ENCODE measurements at places on chromosomes 5 and 9.

DNA sequence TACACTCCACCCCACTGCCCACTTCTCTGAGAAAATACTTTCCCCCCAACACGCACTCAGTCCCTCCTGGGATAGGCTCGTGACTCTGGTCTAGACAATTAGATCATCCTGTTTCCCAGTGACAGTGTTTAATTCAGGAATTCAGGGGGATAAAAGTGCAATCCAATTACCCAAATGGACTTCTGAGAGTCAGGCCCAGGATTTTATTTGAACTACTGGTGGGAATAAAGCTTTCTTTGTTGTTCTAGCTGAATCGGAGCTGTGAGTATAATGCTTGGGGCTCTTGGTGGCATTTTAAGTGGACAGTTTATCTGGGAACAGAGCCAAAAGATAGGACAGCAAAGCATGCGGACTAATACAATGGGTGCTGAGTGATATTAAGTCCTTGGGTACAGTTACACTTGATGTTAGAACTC lies 683.3 kb downstream of the MAT2B start:
- DNase-seq = no peak

- DNase-seq = no peak
These were observed 56.7 kb downstream of the DAPK1 start for GRCh38 chr9:87554171-87554910.

GRCh38 chr9:127143920-127144465 lies 21.6 kb upstream of the ANGPTL2 start:
- DNase-seq = peak; percentile 52

DNA sequence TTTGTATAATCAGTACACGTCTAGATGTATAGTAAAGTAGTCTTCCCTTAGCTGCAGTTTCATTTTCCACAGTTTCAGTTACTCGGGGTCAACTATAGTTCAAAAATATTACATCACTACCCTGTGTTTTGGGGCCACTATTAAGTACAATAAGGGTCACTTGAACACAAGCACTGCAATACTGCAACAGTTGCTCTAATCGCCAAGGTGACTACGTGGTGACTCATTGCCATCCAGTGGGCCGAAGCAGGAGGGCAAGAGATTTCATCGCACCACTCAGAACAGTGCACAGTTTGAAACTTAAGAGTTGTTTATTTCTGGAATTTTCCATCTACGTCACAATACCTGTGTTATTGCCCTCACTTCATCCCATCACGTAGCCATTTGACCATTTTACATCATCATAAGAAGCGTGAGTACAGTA lies at the start of gene ARL14EPL:
Gene ARL14EPL, plus strand, starts transcription at position 379 of the 424 bp plus-strand sequence. CDS start 18,994 bp downstream, outside the sequence.
- DNase-seq = peak; percentile 73

GRCh38 chr5:66821688-66822429 lies 225.7 kb downstream of the MAST4 start:
- no peak for DNase-seq

DNA sequence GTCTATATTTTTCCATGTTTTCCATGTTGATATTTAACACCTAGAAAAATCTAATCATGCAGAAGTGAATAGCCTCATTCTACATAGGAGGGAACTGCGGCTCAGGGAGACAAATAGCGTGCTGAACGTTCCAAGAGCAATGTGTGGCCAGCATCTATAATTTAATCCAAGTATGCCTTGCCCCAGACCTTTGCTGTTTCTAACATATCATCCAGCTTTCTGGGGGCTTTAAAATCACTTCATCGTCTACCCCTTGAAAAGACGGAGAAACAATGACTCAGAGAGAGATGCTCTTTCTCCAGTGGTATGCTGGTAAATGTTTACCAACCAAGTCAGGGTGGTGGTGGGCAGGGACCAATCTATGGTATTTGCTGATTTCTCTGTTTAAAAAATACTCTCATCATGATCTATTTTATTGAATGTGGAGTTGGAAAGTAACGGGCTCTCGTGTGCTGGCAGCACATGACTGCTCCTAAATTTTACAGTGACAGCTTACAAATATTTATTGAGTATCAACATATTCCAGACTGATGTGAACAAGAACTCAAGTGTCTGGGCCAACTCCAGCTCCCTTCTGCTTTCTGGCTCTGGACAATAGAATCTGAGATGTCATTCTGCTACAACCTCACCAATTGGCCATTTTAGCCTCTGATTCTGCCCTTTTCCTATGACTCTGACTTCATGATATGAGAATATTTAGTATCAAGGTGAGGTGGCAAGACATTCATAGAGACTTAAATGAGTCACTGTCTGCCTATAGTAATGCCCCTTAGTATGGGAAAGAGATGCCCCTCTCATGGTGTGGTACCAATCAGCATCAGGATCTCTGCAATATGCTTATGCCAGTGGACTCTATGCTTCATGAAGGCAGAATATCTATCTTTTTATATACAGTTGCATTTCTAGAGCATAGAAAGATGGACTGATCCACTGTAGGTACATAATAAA lies 407.4 kb upstream of the TNC start:
- no peak for DNase-seq

GRCh38 chr5:77774981-77775789 lies 954 bp downstream of the TBCA start:
- no peak for DNase-seq

GRCh38 chr9:84277646-84278045 lies 62.9 kb downstream of the SLC28A3 start:
- no peak for DNase-seq

GRCh38 chr5:108515517-108516105 lies 133.7 kb upstream of the FBXL17 start:
- DNase-seq = no peak

GRCh38 chr5:143025971-143026370 lies 255.8 kb downstream of the ARHGAP26 start:
- DNase-seq = no peak

All from ascending aorta (tissue), 2 donors.